ENCODE measurements at places on chromosomes 7 and 10.

DNA sequence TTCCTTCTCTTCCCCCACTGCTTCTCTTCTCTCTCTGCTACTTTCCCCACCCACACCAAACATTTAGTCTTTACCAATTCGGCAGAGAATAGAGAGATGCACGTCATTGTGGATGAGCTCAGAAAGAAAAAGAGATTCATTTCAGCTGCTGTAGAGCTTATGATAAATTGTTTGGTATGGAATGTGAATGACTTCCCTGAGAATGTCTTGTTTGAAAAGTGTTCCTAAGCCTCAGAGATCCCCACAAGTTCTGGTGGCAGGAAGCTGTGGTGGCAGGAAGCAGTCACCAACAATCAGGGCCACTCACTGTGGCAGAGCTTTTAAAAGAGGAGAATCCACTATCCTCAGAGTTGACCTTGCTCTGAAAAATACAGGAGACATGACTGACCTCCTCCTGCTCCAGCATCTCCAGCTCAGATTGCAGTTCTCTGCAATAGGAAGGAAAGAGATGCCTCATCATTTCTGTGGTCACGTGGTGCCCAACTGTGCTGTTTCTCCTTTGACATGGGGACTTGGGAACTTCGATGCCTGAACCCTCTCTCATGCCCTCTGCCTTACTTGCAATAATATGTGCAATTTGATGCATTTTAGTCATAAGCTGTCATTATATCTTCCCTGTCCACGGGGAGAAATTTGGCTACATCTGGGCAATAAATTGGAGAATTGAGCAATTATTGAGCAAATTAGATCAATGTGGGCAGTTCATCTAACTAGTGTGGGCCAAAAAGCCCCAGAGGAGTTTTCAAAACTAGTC, 76.5 kb downstream of the BMPER start:
- no peak for DNase-seq

- no peak for DNase-seq
These were observed 775.4 kb downstream of the TYW1 start for GRCh38 chr7:67771846-67772605.

DNA sequence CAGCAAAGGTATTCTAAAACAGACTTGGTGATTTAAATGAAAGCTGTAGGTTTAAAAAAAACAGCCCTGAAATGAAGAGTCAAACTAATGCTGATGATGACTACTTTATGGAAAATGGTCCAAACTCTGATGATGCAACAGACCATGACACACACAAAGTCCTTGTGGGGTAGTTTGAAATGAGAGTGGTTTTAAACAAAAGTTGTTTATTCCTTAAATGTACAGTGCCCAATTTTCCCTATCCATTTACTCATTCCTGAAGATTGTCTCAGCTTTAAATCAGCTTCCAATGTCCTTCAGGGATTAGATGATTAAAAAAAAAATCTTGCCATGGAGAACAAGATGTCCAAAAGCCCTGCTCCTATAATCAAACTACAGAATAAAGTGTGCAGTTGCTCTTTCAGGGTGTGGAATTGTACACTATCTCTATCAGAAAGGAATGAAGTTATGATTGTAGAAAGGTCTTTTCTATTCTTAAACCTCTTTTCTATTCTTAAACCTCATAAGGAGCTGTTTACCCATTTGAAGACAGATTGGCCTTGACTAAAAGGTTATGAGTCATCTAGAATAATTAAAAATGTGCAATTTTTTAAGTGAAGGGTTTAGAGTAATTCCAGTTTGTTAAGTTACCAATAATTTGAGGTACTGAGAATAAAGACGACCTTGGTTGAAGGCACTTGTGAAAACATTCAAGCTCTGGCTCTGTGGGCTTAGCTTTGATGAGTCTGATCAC, 70.2 kb upstream of the ITGA8 start:
- no peak for DNase-seq

GRCh38 chr10:12186323-12186722, 9.4 kb downstream of the NUDT5 start:
- DNase-seq: no peak

DNA sequence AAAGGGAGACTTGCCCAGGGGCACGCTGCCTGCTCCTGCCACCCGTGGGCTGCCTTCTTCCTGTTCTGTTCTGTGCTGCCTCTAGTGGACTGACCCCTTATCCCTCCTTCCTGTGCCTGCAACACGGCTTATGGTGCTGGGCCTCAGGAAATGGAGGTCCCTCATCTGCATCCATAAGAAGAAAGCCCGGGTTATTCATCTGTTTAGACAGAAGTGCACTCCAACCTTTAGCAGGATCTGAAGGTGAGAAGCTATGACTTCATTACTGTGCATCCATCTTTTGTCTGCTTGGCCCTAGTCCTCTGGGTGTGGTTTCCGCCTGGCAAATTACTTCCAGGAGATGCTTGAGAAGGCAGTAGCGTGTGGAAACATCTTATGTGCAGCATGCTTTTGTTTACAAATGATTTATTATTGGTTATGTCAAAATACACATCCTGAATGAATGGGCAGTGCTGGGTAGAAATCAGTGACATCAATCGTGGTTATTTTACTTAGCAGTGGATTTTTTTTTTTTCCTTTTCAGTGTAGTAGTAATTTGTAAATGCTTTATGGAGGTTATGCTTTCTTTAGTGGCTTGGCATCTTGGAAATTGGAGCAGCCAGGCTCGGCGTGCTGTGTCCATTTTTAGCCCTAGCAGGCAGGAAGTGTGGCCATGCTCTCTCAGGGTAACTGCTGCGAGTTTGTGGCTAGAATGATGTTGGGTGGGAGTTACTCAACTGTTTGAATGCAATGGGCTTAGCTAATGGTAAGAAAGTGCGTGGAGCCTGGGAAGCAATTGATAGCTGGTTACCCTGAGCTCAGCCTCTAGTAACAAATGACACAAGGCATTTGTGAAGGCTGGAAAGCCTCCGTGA, 12.7 kb downstream of the PTPRE start:
- DNase-seq: no peak

GRCh38 chr10:48740988-48741387, 56.3 kb downstream of the WDFY4 start:
- DNase-seq: no peak

DNA sequence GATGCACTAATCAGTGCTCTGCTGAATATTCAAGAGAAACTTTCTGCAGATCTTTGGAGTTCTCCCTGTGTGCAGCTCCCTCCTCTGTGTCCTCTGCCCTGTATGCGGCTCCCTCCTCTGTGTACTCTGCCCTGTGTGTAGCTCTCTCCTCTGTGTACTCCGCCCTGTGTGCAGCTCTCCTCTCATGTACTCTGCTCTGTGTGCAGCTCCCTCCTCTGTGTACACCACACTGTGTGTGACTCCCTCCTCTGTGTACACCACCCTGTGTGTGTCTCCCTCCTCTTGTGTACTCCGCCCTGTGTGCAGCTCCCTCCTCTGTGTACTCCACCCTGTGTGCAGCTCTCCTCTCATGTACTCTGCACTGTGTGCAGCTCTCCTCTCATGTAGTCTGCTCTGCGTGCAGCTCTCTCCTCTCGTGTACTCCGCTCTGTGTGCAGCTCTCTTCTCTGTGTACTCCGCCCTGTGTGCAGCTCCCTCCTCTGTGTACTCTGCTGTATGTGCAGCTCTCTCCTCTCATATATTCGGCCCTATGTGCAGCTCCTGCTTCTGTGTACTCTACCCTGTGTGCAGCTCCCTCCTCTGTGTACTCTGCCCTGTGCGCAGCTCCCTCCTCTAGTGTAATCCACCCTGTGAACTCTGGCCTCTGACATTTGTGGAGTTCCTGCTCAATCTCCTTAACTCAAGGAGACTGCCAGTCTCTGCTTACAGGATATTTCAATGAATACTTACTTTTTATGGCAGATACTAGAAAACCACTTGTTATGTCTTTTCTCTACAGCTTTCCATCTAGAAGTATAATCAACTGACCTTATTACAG, 280.4 kb downstream of the GLRX3 start:
- DNase-seq: no peak

DNA sequence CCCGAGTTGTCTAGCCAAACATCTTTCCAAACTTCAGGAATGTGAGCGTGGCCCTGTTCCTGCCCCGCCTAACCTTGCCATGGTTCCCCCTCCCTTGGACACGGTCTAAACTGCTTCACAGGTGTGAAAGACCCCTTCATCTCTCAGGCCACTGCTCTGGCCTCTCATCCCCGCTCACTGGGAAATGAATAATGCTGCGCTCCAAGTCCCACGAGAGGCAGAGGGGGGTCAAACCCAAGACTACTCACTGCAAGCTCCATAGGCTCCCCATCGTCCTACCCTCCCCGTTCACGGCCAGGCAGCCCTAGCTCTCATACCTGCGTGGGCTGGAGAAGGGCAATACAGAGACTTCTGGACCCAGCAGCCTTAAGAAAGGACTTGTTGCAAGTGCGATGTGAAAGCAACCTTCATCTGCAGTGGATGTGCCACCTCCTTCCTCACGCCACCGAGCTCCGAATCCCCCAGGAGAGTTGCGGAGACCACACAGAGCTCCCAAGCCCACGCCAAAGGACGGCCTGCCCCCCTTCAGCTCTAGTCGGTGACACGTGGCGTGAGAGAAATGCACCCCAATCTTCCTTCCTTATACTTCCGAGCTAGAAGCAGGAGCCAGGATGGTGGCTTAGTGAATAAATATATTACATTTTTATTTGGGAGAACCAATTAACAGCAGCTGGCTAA, 9.7 kb downstream of the ZNF467 start:
- no peak for DNase-seq

DNA sequence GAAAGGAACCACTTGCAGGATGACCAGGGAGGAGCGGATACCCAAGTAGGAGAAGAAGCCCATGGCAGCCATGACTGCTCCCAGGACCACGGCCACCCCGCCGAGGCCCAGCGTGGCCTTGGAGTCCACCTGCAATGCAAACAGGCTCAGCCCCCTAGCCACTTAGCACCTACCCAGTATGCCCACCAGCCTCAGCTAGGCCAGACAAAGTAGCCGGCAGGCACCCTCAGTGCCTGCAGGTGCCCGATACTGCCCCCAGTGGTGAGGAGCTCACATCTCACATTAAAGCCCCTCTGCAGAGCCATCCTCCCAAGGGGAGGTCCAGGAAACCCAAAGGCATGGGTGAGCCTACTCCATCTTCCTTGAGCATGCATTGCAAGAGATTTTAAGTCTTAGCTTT, 6.6 kb downstream of the NPC1L1 start:
- DNase-seq: peak; percentile 43

DNA sequence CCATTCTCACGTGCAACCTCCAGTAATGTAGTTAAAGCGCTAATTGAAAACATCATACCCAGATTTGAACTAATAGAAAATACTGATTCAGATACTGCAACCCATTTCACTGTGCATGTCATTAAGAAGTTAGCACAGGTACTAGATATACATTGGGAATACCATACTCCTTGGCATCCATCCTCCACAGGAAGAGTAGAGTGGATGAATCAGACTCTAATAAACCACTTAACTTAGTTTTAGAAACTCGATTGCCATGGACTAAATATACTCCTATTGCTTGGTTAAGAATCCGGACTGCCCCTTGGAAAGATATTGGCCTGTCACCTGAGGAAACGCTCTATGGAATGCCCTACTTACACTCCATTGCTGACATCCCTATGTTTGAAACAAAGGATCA, 9.5 kb downstream of the AKR1B15 start:
- no peak for DNase-seq

DNA sequence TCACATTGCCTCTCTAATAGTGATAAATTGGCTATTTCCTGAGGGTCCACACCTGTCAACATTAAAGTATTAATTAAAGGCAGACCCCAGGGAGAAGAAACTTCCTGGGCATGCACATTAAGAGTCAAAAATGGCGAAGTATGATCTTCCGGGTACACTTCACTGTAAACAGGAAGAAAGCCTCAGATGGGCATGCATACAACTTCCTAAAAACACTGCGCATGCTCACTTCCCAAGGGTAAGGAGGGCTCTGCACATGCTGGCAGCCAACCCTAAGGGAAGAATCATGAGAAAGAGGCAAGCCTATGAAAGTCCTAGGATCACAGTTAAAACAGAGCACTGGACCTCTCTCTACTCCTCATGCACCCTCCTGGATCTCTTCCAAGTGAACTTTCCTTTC, 80.1 kb upstream of the IMMP2L start:
- no peak for DNase-seq

Data from HCT116 (cell line).